ENCODE measurements at places on chromosomes 12 and 14. TPM values are rescaled to one million over a fixed set of nuclear protein-coding genes. Genes with fewer than 3 reads are reported as not detected.

NDUFA9 gene
- total RNA-seq, result 105 TPM

SYCP3 gene
- 0.75 TPM for total RNA-seq

GRCh38 chr12:64679487-64680001 is 69.2 kb downstream of the RASSF3 start:
- DNase-seq, result peak; percentile 73

DNA sequence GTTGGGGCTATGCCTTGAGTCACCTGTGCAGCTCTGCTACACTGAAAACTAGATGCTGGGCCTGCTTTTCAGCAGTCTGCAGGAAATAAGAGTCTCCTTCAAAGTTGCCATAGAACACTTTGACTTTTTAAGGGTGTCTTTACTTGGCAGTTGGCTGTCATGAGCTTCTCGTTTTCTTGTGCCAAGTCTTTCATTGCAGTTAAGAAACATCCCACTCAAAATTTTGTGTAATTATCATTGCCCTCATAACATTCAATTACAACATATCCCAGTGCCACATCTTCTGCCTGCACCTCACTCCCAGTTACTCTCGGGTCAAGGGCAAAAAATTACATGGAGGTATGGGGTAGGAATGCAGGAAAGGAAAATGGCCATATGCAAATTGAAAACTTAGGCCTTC is 29.1 kb downstream of the GPR65 start:
- no peak for DNase-seq

- DNase-seq, result no peak
Observed at GRCh38 chr12:27913999-27914614, 58.4 kb downstream of the PTHLH start.

DNA sequence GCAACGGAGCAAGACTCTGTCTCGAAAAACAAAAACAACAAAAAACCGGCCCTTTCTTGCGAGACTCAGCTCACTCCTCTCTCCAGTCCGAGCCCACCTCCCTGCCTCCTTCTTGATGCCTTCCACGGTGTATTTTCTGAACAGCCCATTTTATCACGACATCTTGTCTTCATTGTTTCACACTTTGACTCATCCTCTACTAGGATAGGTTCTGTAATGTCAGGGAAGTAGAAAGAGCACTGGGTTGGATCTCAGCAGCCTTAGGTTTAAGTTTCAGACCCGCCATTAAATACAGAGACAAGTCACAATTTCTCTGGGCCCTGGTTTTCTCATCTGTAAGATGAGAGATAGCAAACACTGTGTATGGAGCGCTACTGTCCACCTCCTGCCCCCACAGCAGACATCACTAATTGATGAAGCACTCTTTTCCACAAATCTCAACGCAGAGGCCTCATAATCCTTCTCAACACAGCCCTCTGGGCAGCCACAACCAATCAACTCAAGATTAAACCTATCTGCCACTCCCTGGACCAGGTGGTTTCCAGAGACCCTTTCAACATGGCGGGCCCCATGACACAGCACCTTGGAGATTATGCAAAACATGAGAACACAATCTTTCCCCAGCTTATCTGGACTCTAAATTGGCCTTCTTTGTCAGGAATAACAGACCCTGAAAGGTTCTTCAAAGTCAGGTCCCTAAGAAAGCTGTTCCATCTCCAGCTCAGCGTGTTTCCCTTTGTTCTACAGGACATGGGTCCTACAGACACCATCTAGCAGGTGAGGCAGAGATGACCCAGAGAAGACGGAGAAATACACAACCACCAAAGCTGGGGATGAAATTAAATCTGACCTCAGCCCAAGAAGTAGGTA is 35.6 kb downstream of the CCDC88C start:
- DNase-seq, result no peak

DNA sequence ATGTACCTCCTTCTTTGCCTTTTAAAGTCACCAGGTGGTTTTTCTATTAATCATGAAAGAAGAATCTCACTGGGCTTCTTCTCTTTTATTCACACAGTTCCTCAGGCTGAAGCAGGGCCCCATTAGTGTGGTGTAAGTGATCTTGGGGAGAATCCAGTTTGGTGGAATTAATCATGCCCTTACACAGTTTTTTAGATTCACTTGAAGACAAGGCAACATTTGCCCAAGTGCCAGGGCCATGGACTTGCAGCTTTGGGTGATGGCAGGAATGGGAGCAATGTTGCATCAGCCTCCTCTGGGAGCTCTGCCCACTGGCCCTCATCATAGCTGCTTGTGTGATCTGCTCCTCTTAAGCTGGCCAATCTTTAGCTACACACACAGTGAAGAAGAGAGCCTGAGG is 33.8 kb downstream of the KCNK10 start:
- DNase-seq, result no peak

GRCh38 chr14:104186575-104186974 is 48.2 kb downstream of the KIF26A start:
- no peak for DNase-seq

- DNase-seq, result peak; percentile 23
Observed at GRCh38 chr12:7907009-7907408, 29.0 kb downstream of the SLC2A3 start.

- DNase-seq, result no peak
Observed at GRCh38 chr12:124841558-124841945, 22.1 kb downstream of the SCARB1 start.

DNA sequence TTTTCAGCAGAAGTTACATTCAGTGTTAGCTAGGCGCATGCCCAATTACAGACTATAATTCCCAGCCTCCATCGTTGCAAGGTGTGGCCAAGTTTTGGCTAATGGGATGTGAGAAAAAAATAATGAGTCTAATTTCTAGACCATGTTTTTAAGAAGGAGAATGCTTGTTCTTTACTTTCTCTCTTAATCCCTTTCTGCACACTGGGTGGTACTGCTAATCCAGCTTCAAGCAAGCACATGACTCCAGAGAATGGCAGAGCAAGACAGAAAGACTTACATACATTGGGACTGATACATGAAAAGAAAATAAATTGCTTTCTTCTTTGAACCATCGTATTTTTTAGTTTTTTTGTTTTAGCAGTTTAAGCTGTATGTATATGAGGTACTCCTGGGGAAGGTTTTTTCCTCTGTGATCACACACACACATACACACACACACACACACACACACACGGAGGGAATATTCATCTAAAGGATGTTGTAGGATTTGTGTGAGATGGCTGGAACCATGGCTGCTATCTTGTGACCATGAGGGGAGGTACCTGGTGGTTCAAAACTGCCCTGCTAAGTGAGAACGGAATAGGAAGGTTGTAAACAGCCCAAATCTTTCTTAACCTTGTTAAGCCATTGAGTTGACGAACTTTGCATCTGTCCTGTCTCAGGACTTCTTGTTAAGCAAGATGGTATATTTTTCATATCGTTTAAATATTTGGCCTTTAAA is 34.3 kb upstream of the LTA4H start:
- DNase-seq, result no peak
